ENCODE measurements at places on chromosomes 1 and 21.

DNA sequence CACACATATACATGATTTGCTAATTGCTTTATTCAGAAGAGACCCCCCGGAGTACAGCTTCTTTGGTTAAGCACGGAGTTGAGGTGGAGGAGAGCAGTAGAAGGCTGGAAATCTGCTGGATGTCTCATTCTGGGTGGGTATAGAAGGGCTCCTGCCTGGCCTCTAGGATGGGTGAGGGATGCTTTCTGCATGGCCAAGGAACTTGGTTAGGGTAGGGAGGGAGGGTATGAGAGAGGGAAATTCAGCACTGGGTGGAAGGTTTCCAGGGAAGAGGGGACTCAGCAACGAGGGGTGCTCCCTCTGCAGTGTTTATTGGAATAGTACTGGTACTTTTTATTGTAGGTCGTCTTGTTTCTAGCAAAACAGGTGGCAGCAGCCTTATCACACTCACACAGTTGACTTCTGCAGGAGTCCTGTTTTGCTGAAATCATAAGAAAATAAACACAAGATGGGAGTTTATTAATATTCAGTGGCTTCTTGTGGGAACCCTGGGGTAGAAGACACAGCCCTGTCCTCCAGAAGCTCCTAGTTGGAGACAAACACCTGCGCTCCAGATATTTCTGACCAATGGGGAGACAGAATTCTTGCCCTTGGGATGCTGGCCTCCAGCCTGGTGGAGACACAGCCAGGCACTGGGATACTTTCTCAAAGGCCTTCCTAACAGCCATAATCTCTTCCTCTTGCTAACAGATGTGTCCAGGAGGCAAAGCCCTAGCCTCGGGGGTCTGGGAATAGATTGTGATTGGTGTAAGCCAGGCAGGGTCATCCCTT is 3.8 kb downstream of the PLA2G2A start:
- no peak for DNase-seq

DNA sequence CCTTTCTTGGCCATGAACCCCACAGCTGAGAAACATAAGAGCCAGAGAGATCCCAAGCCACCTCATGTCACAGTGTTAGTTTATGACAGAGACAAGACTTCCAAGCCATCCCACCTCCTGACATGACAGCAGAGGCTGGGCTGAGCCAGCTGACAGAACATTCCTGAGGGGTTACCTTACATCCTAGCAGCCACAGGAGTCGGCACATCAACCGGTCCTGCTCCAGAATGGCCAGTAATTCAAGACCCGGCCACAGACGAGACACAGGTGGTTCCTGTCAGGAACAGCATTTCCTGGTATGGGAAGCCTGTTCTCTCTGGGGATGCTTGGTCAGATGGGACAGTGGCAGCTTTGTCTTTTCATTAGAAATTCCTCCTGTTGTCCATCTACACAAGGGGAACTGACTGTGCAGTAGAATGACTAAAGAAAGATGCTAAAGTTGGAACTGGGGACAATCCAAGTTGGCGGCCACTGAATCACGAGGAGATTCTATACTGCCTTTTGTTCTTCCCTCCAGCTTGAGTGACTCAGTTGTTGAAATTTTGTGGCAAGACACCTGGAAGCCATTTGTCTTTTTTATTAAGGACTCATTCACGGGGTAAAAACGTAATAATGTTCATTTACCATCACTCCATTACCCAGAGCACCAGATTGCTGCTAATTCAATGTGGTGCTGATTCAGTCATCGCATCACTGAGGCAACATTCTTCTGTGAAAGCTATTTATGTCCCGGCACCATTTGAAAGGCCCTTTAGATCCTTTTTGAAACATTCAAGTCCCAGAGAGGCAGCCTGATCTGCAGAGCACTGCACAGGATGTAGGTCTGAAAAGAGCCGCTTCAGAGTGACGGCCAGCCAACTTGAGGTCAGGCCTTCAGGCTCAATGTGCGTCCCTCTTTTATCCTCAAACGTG is 37.2 kb upstream of the NPL start:
- no peak for DNase-seq

GRCh38 chr1:155453141-155453540 is 109.5 kb downstream of the ASH1L start:
- no peak for DNase-seq

DNA sequence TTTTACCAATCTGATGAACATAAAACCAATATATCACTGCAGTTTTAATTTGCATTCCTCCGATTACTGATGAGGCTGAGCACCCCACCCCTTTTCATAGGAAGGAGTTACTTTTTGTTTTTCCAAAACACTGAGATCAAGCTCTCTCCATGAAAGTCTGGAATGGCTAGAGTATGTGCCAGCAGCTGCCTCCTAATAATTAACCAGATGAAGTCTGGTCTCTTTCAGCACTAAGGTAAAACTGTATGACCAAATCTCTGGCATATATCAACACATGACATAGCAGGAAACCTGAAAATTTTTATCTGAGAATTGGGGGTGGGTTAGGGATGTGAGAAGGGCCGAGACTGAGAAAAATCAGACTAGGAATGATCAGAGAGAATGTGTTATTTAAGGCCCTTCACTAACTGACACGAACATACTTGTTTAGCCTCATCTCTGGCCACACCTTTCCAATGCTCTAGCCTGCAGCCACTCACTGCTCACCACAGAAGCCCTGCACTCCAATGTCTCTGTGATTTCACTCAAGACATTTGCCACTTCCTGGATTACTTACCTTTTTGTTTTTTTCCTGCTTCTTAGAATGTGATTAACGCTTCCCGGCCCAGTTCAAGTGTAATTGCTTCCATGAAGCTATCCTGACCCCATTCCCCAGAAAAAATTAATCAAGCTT is 34.7 kb downstream of the WASF2 start:
- DNase-seq, result no peak

DNA sequence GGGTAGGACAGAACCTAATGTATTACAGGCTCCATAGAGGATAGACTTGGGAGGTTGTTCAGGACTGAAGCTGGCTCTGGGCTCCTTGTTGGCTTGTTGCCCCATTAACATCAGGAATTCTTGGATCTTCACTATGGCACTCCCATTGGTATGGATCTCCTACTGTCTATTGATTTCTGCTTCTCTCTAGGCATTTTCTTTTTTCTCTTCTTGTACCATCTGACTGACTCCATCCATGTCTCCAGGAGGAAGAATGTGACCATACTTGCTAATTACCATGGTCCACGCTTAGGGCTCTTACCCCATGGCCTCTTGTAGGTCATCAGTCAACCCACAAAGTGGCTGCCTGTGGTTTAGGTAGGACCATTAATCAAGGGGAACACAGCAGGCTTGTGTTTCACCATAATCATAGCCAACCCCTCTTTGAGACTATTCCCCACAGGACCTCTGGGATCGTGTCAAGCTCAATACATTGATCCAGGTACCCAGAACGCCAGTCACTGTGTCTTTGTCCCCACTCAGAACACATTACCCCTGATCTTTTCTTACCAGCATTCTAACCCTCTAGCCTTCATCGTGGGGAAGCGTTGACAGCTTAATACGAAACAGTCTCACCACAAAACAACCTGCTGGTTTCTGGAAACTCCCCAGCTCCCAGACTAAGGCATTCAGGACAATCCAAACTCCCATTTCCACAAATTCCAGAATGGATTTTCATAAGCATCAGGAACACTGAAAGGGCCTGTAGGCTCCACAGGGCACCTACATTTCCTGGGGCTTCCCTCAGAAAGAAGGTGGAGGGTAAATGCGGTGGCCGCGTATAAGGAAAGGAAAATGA is 97.1 kb downstream of the ETS2 start:
- no peak for DNase-seq

GRCh38 chr1:225451340-225451739 is 23.5 kb upstream of the LBR start:
- DNase-seq, result no peak

DNA sequence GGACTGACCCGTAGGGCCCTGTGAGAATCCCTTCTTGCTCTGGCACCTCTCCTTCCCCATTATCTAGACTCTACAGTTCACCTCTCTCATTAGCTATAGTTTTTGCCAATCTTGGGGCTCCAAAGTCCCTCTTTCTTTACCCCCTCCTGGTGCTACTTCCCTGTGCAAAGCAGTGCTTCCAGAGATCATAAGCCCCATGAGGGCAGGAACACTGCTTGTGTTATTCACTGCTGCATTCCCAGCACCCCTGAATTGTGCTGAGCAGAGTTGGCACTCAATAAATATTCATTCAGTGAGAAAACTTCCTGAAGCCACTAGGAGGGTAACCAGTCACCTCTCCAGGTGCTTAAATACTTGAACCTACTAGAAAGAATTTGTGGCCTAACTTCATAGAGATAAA is 2.1 kb upstream of the H3-3A start:
- no peak for DNase-seq

DNA sequence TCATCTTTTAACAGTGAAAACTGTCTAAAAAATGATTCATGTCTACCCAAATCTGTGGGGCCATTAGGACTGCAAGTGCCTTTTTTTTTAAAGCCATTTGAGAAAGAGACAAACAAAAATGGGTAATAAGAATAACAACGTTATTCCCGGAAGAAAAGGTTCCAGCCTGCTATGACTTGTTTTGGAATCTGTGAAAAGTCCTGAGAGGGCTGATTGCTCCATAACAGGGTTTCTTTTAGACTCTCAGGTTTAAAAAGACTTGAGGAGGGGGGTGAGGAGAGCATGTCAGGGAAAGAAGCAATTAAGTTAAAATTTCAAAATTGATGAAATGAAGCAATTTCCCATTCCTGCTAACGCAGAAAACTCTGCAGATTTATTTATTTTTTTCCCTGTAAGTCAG is 56.4 kb downstream of the CACHD1 start:
- peak; percentile 17 for DNase-seq

GRCh38 chr1:94597701-94598100 is 56.1 kb upstream of the F3 start:
- DNase-seq, result no peak

DNA sequence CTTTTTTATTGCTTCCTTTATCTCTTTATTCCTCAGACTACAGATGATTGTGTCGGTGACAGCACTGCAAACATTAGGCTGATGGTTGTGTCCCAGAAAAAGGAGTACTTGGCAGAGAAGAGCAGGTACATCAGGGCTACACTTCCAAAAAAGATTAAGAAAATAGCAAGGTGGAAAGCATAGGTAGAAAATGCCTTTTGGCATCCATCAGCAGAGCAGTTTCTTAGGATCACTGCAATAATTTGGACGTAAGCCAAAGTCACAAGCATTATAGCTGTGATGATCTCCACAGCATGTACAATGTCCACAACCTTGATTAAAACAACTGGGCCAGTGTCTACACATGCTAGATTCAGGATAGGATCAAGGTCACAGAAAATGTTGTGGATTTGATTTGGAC is 5.9 kb downstream of the OR6K2 start:
- no peak for DNase-seq

DNA sequence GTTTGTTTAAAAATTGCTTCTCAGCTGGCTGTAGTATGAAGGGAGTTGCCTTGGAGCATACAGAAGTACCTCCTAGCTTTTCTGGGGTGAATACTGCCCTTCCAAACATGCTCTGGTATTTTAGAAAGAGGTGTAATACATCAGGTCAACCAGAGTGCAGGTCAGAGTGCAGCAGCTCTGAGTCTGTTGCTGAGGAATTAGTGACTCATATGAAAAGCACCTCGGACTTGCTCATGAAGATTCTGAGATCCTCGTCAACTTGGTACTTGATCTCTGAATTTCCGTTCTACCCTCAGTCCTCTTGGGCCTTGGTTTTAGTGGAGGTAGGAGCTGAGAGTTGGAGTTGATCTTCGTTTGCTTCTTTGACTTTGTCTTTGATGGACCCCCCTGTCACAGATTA is 67.3 kb downstream of the NOS1AP start:
- no peak for DNase-seq
